ENCODE measurements at places on chromosomes 4 and X. TPM values are rescaled to one million over a fixed set of nuclear protein-coding genes. Genes with fewer than 3 reads are reported as not detected.

The TEX13B gene
- total RNA-seq = not detected

The ATP6AP2 gene
- total RNA-seq = 66.1 TPM

The HPGD gene
- 1.2 TPM for total RNA-seq

The NPFFR2 gene
- 1.5 TPM for total RNA-seq

The VCX3B gene
- not detected for total RNA-seq

The ASB12 gene
- 0.40 TPM for total RNA-seq

The GAGE2A gene
- total RNA-seq = not detected

The GAGE12C gene
- total RNA-seq = not detected

The EFHC2 gene
- 1.3 TPM for total RNA-seq

GRCh38 chr4:98166025-98166730 is 22.9 kb upstream of the STPG2 start:
- DNase-seq = no peak

GRCh38 chrX:79035421-79035820 is 90.2 kb downstream of the P2RY10 start:
- no peak for DNase-seq

DNA sequence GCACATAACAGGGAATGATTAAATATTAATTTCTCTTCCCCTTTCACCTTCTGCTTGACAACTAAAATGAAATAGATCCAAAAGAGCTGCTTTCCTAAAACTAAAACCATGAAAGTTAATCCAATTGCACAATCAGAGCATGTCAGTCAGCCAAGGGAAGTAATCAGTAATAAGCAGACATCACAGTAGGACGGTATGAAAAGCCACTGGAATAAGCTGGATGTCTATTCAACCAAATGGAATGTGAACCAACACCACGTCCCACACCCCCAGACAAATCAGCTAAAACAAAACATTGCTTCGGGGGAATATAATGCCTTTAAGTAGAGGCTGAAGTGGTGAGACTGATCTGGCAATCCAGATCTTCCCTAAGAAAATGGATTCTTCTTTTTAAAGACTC is 859.4 kb upstream of the FTHL17 start:
- no peak for DNase-seq

DNA sequence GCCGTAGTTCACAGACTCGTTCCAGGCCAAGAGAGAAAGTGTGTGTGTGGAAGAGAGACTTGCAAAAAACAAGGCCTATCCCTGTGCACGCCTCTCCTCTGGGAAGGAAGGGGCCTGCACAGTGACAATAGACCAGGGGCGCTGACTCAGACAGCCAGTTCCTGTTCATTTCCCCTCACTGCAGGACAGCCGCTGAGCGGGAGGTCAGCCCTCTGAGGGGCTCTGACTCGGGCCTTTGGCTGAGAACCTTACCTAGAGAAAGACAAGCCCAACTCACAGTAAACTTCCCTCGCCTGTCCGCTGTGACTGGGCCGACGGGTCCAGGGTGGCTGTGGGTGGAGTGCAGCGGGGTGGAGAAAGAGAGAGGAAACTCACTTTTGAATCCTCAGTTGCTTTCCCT is 52.1 kb downstream of the RTL5 start:
- DNase-seq = peak; percentile 34

DNA sequence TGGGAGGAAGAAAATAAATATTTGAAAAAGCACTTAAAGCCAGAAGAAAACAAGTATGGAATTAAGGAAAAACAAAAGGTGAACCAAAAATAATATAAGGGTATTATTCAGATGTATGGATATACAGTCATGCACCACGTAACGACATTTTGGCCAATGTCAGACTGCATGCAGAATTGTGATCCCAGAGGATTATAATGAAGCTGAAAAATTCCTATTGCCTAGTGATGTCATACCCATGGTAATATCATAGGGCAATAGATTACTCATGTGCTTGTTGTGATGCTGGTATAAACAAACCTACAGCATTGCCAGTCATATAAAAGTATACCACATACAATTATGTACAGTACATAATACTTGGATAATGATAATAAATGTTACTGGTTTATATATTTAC is 20.9 kb downstream of the GLRA3 start:
- no peak for DNase-seq

GRCh38 chrX:52352551-52352950 is 16.3 kb upstream of the XAGE2 start:
- DNase-seq = no peak

- DNase-seq = no peak
These were observed 642.8 kb upstream of the DIPK2B start for GRCh38 chrX:45843518-45843917.

GRCh38 chr4:128654465-128654864 is 155.0 kb upstream of the JADE1 start:
- DNase-seq = no peak

- no peak for DNase-seq
These were observed 25.1 kb downstream of the UGT2B4 start for GRCh38 chr4:69470561-69470960.

GRCh38 chr4:76260571-76260970 is 9.1 kb downstream of the FAM47E start:
- DNase-seq = no peak

DNA sequence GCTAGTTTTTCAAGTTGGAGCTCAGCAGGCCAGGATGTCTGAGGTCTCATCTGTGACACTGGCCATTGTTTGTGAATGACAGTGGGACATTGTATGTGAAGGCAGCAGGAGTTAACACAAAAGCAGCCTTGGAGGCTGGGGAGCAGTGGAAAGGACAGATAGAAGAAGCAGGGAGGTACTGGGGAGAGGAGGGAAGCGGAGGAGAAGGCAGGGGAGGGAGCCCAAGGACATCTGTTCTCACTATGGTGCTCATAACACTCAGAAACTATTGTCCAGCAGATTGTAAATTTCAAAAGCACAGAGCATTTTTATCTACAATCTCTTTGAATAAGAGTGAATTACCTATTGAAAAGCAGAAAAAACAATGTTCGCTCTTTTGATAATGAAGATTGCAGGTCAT is 253.6 kb upstream of the DIPK2B start:
- peak; percentile 60 for DNase-seq

DNA sequence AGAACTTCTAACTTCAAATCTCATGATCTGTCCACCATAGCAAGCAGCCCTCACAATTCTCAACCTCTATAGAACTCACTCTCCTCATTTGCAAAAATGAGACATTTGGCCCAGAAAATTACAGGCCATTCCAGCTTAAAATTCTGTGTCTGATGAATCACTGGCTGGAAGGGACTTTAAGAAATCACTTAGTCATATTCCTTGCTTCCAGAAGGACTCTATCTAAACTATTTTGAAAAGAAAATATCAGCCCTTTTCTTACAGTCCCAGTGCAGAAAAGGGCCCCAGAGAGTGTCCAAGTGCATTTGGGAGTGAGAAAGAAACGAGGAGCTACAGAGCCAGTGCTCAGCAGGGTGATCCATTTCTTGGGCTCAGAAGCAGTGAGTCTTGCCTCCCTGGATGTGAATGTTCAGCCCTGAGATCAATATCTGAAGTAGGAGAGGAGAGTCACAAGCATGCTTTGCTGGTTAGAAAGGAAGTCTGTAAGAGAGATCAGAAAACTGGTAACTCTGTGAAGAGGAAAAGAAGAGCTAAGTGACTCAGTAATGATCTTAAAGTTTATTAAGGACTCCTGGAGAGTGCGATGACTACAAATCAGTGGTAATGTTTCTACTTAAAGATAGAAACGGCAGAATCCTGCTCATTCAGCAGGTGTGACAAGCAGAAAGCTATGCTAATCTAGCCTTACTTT is 139.8 kb downstream of the PALLD start:
- DNase-seq = no peak

GRCh38 chr4:33340168-33340567 is 2620.0 kb downstream of the PCDH7 start:
- DNase-seq = no peak

- peak; percentile 59 for DNase-seq
These were observed 53.1 kb upstream of the HGFAC start for GRCh38 chr4:3388471-3389232.

DNA sequence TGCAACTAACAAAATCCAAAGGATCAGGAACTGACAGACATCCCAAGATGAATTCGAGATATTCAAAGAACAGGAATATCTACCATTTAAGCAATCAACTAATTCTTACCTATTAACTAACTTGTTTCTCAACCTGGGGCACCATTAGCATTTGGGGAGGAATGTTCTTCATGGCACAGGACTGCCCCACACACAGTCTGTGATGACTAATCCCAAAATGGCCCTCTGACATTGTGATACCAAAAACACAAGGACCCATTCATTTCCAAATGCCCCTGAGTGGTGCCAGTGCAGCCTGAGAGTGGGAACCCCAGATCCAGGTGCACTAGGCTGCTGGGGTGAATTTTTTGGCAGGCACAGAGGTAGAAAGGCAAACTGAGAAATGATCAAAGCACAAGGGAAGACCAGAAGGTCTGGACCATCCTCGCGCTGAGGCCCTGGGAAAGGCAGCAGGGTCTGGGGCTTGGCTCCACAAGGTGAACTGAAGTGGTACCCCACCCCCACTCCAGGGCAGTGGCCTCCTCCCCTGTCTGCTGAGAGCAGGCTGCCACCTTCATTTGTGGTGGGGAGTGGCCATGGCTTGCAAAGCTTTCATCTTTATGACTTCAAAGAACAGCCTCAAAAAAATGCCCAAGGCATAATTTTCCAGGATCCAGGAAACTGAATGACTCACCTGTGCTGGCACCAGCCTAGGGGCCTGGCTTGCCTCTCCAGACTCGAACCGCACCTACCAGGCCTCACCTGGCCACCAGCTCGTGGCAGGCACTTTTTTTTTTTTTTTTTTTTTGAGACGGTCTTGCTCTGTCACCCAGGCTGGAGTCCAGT is 122.4 kb downstream of the BCOR start:
- DNase-seq = no peak

- no peak for DNase-seq
These were observed 717 bp downstream of the MGAT4D start for GRCh38 chr4:140497405-140497746.

GRCh38 chrX:154530286-154530685 is 14.3 kb upstream of the FAM3A start:
- no peak for DNase-seq

- DNase-seq = no peak
These were observed 110.9 kb upstream of the BMP2K start for GRCh38 chr4:78665216-78665770.

DNA sequence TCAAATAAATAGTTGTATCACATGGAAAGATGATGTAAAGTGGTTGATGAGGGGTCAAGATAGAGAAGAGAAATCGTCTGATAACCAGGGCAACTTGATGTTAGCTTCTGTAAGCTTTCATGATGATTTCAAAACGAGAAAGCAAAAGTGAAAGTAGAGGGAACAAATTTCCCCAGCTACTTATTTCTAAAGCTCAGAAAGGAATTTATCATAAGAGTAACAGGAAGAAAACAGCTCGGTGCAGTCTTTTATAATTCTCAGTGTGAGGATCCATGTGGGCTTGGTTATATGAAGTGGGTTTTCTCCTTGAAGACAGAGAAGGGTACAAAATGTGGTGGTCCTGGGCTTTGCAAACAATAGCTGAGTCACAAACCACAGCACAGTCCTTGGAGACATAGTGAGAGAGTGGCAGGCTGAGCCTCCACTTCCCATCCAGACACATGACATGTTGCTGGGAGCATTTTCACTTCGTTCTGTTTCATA is 32.1 kb upstream of the GLRA2 start:
- no peak for DNase-seq

GRCh38 chrX:42531441-42531840 is 246.5 kb downstream of the PPP1R2C start:
- DNase-seq = no peak

Measured in endodermal cell (in vitro differentiated cells).